ENCODE measurements at places on chromosomes 5 and 9.

DNA sequence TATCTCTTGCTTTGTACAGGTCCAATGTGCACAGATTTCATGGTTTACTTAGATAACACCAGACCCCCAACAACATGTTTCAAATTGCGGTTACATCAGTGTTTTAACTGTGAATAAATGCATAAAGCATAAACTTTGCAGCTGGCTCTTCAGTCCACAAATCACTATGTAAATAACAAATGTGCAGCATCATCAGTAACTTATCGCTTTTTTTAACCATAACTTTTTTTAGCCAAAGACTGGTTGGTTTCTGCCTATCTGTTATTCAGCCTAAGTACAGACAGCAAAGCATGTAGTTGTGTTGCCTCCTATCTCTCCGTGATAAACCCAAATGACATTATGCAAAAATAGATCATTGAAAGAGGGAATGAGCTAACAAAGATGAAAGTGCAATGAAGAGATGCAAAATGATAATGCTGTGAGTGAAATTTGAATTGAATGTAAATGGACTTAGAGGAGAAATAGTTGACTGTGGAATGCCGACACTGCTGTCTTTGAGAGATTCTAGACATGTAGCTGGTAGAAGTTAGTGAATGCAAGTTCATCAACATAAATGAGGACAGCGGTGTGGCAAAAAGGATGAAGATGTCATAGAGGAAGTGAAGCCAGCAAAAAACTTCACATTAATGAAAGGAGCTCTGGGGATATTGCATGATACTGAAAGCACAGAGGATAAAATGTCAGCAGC, 108.8 kb downstream of the PDE8B start:
- no peak for DNase-seq

DNA sequence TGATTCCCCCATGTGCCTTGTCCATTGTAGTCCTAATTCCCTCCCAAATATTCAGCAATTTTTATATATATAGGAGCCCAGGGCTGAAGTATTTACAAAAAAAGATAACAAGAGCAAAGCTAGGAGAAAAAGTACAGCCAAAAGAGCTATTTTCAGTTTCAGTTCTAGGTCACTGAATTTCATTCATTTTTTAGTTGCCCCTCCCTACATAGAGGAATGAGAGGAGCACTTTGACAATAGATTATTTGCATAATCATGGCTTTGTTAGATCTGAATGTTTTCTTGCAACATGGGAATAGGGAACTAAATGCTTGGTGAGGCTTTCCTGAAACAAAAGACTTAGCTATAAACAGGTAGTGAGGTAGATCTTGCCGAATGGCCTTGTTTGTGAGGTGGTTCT, 15.3 kb upstream of the F2RL2 start:
- no peak for DNase-seq

- no peak for DNase-seq
Observed at GRCh38 chr5:44199408-44199807, 189.8 kb downstream of the FGF10 start.

GRCh38 chr5:137142346-137142745, 356.8 kb downstream of the SPOCK1 start:
- no peak for DNase-seq

DNA sequence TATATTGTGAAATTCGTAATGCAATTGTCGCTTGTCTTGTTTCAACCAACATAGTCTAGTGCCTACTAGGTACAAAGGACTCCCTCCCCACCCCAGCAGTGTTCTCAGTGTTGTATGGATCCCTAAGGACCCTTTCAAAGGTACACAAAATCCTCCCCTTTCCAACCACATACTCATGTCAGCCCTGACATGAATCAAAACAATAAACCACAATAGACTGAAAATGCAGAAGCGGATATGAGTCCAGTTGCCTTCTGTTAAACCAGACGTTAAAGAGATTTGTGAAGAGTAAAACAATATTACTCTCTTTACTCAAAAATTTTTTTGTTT, 82.4 kb upstream of the IFNK start:
- no peak for DNase-seq

DNA sequence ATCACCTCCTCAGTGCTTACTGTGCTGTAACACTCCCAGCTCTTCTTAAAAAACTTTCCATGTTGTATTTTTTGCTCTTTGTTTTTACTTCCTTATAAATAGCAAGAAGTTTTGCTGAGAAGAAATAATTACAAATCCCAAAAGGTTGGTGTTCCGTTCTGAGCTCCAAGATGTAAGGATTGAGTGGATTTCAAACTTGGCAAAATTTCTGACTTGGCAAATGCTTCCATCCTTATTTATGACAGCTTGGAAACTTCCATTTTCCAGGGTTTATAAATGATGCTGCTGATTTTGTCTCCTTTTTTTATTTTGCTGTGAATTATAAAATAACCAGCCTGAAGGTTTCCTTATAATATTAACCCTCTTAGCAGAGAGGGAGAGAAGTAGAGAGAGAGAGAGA, 151.9 kb downstream of the NTRK2 start:
- DNase-seq = no peak

- DNase-seq = no peak
Observed at GRCh38 chr5:170523830-170524229, 20.0 kb downstream of the KCNIP1 start.

- DNase-seq = no peak
Observed at GRCh38 chr5:141543053-141543452, 54.2 kb downstream of the PCDHGC5 start.

DNA sequence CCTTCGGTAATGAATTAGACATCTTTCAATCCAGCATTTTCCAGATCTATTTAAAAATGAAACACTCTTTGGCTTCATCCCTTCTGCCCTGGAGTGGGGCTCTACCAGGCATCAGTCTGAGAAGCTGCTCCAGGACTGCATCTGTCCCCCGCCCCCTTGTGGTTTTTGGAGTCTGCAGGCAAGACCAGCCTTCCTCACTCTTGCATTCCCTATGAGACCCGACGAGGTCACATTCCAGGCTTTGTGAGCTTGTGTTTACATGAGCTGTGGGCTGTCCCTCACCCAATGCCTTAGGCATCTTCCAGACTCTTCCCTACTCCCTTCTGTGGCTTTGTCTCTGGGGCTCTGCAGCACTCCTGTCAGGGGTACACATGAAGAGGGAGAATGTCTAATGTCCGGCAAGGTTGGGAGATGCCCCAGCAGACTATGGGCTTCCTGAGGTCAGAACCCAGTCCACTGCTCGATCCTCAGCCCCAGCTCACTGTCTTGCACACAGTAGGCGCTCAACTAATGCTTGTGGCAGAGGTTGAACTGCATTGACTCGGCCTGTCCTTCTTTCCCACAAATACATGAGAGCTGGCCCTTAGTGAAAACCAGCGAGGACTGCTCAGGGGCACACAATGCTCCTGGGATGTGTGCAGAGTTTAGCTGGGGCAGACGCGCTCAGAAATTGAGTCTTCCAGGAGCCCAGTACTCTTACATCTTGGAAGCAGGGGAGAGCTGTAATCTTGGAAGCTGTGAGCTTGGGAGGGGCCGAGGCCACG, 11.7 kb upstream of the GADD45G start:
- DNase-seq = no peak

GRCh38 chr5:67178966-67179365, 17.6 kb downstream of the CD180 start:
- no peak for DNase-seq

DNA sequence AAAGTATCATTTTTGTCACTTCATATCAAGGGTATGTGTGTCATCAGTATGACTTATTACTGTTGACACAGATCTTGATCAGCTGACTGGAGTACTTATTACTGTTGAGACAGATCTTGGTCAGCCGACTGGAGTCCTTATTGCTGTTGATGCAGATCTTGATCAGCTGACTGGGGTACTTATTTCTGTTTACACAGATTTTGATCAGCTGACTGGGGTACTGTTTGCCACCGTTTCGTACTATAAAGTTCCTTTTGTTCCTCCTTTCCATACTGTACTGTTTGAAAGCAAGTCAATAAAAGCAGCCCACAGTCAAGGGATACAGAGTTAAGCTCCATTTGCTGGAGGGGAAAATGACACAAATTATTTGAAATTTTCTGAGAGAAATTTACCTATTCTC, 347.3 kb downstream of the CDH12 start:
- no peak for DNase-seq

DNA sequence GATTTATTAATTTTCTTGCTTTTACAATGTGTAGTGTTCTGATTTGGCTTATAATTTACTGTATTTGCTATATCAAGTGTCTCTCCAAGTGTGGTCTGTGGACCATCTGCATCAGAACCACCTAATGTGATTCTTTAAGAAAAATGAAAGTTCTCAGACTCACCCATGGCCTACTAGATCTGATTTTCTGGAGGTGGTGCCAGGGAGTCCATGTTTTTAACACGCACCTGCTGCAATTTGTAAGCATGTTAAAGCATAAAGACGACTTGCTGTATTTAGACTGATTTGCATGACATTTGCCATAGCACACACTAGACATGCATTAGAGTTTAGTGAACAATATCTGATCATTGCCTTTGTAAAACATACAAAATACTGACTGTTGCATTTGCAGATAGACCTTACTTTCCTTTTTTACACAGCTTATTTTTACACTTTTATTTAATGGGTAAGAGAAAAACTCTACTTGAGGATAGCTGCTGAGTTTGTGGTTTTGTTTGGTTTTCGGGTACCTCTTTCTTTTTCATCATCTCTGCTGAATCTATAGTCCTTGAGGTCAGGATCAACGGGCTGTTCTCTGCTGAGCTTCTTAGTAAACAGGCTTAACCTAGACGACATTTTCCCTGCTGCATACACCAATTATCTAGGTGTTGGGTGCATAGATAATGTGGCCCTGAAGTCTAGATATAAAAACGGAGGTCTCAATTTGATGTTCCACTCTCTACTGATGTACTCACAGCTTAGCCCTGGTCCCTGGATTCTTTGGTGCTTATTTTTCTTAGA, 138.0 kb upstream of the ZNF366 start:
- no peak for DNase-seq

DNA sequence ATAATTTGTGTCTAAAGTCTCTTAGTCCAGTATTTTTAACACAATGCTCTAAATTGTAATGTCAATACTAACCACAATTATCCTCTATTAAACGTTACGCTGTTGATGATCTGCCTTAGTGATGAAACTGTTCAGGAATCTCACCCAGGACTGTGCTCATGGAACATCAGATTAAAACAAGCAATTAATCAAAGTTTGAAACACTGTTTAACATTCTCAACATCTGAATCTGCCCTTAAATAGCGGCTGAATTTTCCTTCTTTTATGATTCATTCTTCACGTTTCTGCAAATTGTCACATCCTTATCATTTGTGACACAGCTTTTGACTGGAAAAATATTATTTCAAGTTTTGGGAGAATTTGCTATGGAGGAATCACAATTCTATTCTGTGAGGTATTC, 113.8 kb downstream of the MARCHF11 start:
- DNase-seq = no peak

DNA sequence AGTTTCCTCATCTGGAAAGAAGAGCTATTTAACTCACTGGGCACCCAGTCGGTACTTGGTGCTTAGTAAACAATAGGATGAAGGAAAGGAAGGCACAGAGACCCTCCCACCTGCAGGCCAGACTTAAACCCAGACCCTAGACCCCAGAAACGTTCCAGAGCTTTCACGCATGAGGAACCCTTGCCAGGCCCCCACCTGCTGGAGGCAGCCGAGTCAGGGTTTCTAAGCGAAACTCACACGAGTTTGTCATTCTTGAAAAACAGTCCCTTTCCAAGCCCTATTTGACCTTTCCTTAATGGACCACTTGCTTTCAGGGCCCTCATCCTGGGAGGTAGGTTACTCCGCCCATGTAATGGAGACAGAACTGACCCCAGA, 30.6 kb downstream of the NDUFA8 start:
- no peak for DNase-seq

Measured in stimulated activated CD4-positive, alpha-beta T cell treated with anti-CD3 and anti-CD28 coated beads, Interleukin-1b, Interleukin-23, amount 100 ng/mL, for 1 hour (primary cell).